DMS 273 treated with DMSO at 0.1 percent for 48 hours (cell line): ENCODE measurements at places on chromosomes 3 and 15.

GRCh38 chr15:47184003-47184907, 533.0 kb upstream of the SEMA6D start:
- DNase-seq, result peak; percentile 21

- DNase-seq, result no peak
Observed at GRCh38 chr3:53175613-53176540, 14.9 kb downstream of the PRKCD start.

- DNase-seq, result no peak
Observed at GRCh38 chr15:52078197-52078875, 34.2 kb downstream of the BCL2L10 start.

GRCh38 chr15:62853841-62854225, 188.7 kb upstream of the TPM1 start:
- DNase-seq, result no peak

- no peak for DNase-seq
Observed at GRCh38 chr3:159487304-159487703, 501.3 kb upstream of the IL12A start.

DNA sequence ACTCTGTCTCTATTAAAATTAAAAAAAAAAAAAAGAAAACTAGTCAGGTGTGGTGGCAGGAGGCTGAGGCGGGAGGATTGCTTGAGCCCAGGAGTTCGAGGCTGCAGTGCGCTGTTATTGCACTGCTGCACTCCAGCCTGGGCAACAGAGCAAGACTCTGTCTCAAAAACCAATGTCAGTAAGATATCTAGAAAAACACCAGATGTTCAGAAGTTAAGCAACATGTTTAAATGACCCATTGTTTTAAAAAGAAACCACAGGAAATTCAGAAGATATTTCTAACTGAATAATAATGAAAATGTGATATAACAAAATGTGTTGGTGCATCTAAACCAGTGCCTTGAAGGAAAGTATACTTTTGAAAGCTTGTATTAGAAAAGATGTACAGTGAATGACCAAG, 203.4 kb upstream of the CGNL1 start:
- no peak for DNase-seq

DNA sequence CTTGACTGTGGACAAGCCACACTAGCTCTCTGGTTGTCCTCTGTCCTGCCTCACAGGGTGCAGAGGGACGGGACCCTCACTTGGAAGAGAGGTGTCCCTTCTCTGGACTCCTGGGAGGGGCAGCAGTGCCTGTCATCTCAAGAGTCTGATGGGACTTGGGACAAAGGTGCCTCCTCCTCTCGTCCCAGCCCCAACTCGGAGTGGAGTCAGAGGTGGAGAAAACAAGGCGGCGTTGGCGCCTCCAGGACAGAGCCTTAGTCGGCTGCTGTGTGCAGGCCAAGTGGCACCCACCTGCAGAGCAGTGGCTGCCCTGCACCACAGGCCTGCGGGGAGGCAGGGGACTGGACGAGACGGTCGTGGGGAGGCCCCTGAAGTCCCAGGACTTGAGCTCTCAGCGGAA, 9.4 kb upstream of the SEC13 start:
- DNase-seq, result no peak

- DNase-seq, result no peak
Observed at GRCh38 chr3:157070678-157070999, 89.3 kb downstream of the CCNL1 start.

DNA sequence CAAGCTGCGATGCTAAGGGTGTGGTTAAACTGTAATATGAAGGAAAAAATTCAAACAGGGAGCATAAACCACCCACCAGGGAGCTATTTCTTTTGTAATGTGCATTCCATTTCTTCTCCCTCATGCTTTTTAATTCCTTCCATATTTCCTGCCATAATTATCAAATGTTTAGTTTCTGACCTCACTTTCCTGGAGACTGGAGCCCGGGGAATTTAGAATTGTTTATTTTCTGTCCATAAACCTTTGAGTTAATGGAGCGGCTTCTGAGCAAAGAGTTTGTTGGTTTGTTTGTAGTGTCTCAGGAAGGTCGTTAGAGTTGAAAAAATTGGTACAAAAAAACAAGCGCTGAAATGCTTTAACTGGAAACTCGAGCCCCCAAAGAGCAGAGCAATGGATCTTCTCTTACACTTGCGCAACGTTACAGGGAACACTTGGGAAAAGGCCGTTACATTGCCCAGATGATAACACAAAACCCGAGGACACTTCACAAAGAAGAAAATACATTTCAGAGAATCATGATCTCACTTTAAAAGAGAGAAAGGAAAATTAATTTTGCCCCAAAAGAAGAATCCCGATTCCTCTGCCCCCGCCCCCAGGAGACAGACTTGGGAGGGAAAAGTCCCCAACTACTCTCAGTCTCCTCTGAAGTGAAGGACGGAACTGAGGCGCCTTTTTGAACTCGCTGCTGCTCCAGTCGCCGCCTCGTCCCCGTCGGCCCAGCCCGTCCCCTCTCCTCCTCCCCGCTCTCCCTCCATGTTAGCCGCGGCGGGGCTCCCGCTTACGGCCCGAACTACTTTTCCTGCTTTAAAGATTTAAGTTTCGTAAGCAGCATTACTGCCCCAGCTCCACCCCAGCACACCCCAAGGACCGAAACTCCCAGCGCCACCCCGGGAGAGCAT, 842 bp downstream of the FSTL1 start:
- DNase-seq, result no peak

DNA sequence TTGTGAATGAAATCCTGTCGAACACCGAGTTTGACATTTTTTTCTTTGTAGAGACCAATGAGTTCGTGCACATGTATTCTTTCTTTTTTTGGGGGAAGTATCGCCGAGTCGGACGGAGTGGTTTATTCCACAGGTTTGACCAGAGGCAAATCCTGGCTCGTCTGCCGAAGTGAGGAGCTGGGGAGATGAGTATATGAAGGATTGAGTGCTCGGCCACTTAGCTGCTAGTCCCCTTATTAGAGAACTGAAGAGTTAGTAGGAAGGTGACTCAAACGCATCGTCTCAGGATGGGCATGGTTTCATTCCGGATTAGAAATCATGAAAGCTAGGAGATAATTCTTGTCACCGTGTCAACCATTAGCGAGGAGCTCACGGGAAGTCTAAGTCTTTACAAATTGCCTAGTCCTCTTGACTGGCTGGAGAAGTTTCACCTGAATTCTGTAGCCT, 154.7 kb upstream of the GOLIM4 start:
- no peak for DNase-seq

DNA sequence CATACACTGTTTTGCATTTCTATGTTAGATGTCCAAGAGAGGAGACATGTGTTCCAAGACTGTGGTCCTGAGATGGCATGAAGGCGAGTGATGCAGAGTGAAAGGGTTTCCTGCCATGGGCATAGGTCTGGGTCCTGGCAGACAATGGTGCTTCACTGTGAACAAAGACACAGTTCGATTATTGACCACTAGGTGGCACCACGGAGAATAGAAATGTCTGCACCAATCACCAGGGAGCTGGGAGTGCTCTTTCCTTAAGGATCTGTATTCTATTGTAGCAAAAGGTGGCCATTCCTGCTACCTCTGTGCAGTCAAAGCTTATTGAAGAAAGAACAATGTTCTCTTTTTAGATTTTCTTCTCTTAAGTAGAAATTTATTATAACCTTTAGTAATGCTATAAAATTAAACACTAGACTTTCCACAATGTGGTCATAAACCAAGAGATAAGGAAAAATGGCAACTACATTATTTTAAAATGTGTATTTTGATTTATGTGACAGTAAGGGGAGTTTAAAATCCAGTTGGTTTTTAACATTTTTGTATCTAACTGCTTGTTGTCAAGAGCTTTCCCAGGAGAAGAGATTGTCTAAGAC, 88.7 kb downstream of the GABRG3 start:
- peak; percentile 20 for DNase-seq

- no peak for DNase-seq
Observed at GRCh38 chr15:69200832-69201745, 40.7 kb downstream of the GLCE start.

DNA sequence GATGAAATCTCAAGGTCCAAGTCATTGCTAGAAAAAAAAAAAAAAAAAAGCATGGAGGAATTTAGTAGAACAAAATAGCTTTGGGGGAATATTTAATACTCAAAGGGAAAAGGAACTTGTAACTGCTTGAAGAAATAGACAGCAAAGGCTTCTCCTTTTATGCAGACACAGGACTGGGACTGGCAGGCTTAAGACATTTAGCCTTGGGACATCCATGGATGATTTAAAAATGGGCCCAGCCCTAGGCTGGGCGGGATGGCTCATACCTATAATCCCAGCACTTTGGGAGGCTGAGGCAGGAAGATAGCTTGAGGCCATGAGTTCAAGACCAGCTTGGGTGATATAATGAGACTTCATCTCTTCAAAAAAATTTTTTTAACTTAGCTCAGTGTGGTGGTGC, 19.8 kb downstream of the RPSA start:
- no peak for DNase-seq

GRCh38 chr3:44892689-44893088, 18.3 kb downstream of the TGM4 start:
- no peak for DNase-seq

- no peak for DNase-seq
Observed at GRCh38 chr3:46213201-46213600, 5.1 kb upstream of the CCR1 start.

- DNase-seq, result no peak
Observed at GRCh38 chr3:47065681-47066080, 86.2 kb downstream of the NBEAL2 start.

- no peak for DNase-seq
Observed at GRCh38 chr3:157129803-157130466, 30.0 kb downstream of the CCNL1 start.

DNA sequence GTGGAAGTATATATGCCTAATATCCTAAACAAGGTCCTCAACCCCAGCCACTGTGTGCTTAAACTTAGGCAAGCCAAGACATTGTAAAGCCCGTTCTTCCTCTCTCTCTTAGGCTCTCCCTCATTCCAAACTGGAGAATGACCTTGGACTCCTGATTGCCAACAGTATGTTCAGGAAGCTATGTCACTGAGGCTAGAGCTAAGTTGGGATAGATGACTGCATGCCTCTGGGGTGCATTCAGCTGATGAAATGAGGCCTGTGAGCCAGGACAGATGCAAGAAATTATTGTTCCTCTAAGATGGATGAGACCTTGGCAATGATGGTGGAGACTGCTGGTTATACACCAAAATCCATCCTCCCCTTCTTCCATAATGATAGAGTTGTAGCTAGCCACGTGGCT, 27.9 kb upstream of the TBC1D21 start:
- DNase-seq, result no peak

DNA sequence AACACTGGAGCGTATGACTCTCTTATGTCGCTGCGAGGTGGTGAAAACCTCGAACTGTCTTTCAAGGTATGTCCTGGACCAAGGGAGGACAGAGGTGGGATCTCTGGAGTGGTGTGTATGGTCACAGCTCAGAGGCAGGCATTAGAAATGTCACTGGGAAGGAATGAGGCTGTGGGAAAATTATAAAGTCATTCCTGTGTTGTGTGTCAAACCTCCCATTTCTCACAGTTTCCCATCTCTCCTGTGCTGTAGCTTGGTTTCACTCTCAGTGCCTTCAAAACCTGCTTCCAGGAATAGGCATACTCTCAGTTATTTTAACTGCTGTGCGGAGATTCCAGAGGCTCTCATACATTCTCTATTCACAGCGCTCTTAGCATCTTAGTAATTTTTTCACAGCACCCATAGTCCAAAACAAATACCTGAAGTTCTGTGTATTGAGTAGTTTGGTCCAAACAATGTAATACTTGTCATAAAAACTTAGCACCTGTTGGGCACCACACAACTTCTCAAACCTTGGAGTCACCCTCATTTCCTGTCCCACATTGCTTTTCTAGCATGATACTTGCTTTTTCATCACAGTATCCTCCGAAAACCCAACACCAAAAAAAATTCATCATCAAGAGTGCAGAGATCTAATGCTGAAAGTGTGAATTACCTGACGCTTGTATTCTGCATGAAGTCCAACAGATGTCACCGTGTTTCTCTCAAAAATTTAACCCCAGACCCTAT, 36.9 kb downstream of the GALNT15 start:
- no peak for DNase-seq

- DNase-seq, result no peak
Observed at GRCh38 chr15:59346951-59347350, 25.7 kb downstream of the MYO1E start.

GRCh38 chr3:71369701-71370391, 213.7 kb downstream of the FOXP1 start:
- no peak for DNase-seq

DNA sequence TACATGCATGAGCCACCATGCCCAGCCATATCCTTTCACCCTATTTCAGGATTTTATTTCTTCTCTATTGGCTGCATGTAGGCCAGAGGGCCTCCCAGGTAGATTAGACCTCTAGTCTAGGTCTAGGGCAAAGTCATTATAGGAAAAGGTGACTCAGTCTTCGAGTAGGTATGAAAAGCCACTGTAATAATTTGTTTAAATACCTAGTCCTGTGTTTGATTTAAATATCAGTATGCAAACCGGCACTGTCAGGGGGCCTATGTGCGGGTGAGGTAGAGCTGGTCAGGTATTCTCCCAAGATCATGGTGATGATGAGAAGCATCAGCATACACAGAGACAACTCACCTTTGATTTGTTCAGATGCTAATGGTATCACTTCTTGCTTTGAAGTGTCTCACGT, 101.4 kb upstream of the UMPS start:
- no peak for DNase-seq

- no peak for DNase-seq
Observed at GRCh38 chr3:194269610-194270145, 81.5 kb downstream of the CPN2 start.

DNA sequence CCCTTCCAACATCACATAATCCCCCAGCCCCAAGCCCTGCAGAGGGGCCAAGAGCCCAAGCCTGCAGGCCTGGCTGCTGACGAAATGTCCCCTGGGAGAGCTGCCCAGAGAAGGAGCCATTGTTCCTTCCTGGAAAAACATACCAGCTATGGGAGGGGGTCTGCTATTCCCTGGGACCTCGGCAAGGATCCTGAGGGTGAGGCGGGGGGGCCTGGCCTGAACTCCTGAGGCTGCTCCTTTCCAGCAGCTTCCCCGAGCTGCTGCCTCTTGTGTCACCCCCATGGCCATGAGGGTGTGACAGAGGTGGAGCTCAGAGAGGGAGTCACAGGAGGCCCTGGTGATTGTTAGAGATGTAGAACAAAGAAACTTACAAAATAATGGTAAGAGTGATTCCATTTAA, 12.9 kb downstream of the LOXL1 start:
- DNase-seq, result no peak

DNA sequence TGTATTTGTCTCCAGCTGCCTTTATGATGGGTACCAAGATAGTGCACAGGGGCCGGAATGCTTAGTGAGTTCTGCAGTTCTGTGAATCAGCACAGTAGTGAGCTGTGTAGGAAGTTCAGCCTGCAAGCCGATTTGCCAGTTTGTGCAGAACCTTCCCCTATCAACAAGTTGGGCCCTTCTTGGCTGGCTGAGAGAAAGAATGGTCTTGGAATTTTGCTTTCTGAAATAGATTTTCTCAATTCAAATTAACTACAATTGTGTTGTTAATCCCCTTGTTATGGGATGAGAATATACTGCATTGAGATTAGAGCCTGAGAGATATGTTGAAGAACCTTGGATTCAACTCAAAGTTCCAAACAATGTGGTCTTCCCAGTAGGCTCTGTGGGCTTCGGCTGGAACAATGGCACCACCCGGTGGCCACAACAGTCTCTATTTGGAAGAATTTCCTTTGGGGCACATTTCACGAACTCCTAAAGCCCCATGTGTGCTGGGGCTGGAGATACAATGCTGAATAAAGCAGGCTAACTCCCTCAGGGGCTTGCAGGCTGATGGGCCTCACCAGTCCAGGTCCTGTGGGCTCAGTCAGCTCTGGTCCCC, 59.1 kb downstream of the TRIM42 start:
- DNase-seq, result peak; percentile 11

- DNase-seq, result no peak
Observed at GRCh38 chr15:98442379-98442833, 205.9 kb upstream of the IGF1R start.

- peak; percentile 39 for DNase-seq
Observed at GRCh38 chr15:41585127-41586047, 26.4 kb downstream of the TYRO3 start.
